HAP-1 (cell line): ENCODE measurements at places on chromosomes 7 and 10.

DNA sequence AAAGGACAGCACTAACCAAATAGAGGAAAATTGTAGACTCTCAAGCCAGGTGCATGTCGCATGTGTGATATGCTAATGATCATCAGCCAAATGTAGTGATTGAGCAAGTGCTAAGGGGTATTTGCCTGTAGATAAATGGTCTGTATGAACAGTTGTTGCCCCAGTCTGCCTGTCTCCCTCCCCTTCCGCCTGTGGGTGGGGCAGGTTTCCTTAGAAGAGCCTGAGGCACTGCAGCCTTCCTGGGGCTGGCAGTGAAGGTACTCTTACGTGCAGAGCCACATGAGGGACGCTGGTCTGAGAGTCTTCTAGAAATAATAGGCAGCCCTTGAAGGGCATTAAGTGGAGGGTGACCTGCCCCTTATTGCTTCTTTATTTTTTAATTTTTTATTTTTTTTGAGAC, 152.1 kb downstream of the SNX10 start:
- no peak for DNase-seq

DNA sequence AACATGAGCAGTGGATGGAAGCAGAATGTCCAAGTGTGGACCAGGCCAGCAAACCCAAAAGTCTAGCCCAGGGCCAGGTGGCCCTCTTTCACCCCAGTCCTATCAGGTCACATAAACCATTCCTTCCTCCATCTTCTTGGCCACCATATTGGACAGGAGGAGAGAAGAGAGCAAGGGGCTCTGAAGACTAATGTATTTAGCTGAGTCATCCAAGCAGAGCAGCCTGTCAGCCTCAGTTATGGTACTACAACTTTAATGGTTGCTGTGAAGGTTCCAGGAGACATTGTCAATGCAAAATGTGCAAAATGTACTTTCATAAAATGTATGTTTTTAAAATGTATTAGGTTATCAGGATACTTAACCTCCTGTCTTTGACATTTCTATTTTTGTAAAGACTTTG, 159.5 kb downstream of the GPAM start:
- no peak for DNase-seq

- no peak for DNase-seq
Observed at GRCh38 chr7:80087051-80087770, 47.4 kb upstream of the GNAI1 start.

GRCh38 chr7:14377646-14378266, 388.3 kb upstream of the ETV1 start:
- DNase-seq = no peak

- DNase-seq = no peak
Observed at GRCh38 chr7:151721694-151722093, 155.2 kb downstream of the PRKAG2 start.

DNA sequence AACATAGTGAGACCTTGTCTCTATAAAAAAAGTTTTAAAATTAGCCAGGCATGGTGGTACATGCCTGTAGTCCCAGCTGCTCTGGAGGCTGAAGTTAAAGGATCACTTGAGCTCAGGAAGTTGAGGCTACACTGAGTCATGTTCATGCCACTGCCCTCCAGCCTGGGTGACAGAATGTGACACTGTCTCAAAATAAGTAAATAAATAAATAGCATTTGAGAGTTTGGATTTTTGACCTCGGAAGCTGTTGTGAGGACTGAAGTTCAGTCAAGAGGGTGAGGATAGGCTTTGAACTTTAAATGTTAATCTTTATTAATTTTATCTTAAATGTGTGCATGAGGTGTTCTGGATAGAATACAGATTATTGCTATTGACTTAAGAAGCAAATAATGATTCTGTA, 110.2 kb downstream of the GNAT3 start:
- no peak for DNase-seq

DNA sequence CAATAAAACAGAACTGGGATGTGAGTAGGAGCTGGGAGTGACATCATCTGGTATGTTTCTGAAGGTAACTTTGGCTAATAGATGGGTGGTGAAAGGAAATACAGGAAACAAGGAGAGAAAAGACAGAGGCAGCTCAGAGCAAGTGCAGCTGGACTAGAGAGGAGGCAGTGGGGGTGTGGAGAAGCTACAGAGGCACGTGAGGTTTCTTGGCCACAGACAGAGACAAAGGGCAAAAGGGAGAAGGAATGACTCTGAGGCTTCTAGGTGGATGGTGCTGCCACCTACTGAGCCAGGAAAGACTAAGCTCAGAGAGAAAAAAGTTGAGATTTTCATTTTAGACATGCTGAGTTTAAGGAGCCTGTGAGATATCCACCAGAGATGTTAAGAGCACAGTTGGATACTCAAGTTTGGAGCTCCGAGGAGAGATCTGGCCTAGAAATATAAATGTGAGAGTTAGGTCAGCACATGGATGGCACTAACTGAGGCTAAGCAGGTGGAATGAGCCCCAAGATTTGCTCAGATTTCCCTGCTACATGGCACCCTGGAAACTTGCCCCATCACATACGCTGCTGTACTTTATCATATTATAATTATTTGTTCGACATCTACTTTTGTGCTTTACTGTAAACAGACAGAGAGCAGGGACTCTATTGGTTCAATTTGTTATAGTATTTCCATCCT, 293.0 kb upstream of the IMMP2L start:
- DNase-seq = peak; percentile 51

DNA sequence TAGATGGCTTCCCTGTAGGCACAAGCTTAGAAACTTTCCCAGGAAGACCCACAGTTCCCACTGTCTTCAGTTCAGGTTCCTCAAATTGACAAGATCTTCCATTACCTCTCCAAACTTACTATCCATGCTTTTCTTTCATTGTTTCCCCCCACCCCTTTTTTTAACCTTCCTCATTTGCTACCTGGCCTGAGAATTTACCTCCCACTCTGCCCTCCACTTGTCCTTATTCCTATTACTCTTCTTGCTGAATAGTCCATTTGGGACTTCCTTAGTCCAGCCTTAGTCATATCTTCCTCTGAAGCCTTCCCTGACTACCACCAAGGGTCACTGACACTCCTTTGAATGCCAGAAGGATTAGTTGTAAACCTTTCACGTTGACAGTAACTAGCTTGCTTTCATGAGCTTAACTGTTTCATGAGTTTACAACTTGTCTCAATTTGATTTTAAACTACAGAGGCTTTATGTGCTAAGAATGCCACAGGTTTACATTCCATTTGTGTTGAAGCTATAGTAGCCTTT, 1.2 kb upstream of the CALU start:
- no peak for DNase-seq

DNA sequence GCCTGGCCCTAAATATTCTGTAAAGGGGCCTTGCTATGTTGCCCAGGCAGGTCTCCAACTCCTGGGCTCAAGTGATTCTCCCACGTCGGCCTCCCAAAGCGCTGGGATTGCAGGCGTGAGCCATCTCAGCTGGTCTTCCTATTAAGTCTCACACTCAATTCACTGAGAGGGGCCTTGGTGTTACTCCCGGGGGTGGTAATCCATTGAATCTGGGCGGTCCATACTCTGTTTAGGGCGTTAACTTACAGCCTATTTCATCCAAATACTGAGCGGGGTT, 665 bp upstream of the SRRT start:
- no peak for DNase-seq

DNA sequence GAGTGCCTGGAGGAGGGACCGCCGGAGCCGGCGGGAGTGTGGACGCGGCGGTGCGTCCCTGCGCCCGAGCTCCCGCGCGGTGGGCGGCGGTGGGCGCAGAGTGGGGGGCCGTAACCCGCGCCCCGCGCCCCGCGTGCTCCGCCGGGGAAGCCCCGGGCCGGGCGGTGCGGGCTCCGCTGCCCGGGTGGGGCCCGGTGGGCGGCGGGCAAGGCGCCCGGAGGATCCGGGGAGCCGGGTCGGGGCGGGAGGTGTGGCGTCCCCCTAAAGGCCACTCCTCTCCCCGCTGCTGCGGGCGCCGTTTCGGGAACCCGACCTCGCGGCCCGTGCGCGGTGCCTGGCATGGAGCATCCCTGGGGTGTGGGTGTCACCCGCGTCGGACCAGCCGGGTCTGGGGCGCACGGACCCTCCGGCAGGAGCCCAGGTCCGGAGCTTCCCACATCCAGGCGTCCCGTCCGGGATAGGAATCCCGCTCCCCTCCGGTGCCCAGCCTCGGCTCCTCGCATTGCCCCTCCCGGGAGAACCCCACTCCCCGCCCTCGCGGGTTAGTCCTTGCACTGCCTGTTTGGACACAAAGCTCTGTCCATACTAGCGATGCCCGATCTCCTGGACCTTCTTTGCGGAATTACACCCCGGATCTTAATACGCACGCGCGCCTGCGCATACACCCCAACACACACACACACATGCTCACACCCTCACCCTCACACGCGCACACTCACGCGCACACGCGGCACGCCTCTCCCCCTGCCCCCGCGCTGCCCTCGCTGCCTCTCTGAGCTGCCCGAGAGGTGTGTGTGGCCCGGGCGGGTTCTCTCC, 723 bp downstream of the MTURN start:
- DNase-seq = peak; percentile 5

DNA sequence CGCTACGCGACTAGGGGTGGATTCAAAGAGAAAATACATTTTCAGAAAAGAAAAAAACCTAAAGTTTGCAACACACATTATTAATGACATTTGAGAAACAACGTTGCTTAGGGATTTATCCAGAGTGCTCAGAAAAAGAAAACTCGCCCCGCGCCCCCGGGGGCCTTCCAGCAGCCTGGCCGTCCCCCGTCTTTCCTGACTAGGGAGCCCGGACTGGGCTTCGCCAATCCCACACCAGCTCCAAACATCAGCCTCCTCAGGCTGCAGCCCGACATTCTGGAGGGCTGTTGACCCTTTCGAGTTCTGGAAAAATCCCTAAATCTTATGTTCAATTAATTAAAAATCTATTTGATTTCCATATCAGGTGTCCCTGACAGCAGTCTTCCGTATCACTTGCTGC, 48.6 kb downstream of the CLEC2L start:
- no peak for DNase-seq

DNA sequence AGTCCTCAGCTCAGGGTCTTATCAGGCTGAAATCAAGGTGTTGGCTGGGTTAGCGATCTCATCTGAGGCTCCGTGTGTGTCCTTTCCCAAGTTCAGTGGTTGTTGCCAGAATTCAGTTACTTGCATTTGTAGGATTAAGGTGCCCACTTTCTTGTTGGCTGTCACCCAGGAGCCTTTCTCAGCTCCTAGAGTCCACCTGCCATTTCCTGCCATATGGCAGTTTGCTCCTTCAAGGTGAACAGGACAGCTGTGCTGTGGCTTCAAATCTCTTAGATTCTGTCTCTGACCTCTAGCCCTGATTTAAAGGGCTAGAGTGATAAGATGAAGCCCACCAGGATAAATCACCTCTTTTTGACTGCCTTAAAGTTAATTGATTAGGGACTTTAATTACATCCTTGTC, 1.0 kb upstream of the HIF1AN start:
- DNase-seq = no peak

GRCh38 chr7:94649450-94649849, 6.5 kb downstream of the SGCE start:
- DNase-seq = peak; percentile 46

DNA sequence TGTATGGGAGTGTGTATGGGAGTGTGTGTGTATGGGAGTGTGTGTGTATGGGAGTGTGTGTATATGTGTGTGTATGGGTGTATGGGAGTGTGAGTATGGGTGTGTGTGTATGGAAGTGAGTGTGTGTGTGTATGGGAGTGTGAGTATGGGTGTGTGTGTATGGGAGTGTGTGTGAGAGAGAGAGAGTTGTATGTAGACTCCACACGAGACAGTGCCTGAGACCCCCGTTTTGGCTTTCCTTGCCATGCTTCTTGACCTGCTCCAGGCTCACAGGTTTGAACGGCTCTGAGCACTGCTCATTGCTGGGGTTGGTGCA, 49.7 kb downstream of the COL17A1 start:
- no peak for DNase-seq

- DNase-seq = no peak
Observed at GRCh38 chr7:50502001-50502684, 52.0 kb upstream of the FIGNL1 start.
